ENCODE measurements at places on chromosomes 5 and 9.

GRCh38 chr5:176470539-176470938 lies 22.4 kb downstream of the FAF2 start:
- no peak for DNase-seq

GRCh38 chr9:134785325-134786108 lies 95.1 kb upstream of the FCN2 start:
- DNase-seq, result no peak

DNA sequence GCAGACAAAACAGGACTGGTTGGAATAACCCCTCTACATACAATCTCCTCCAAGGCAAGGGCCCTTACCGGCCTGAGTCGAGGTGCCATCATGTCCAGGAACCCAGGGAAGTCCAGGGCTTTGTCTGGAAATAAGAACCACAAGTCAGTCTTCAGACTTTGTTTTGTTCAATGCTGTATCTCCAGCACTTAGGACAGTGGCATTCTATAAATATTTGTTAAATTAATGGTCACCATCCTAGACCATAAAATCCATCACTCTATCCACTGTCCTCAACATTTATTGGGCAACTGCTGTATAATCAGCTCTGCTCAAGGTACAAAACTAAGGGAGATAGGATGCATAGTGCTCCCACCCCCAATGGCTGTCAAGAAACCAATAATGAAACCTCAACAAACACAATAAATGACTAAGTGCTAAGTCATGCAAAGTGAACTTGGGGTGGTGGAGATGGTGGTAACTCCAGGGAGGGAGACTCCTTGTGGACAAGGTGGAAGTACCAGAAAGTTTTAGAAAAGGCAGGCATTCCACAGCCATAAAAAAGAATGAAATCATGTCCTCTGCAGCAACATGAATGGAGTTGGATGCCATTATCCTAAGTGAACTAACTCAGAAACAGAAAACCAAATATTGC lies 5.0 kb downstream of the RELL2 start:
- peak; percentile 14 for DNase-seq

GRCh38 chr5:4831325-4831724 lies 308.8 kb upstream of the ADAMTS16 start:
- no peak for DNase-seq

GRCh38 chr5:151738125-151738848 lies 20.1 kb downstream of the ATOX1 start:
- DNase-seq, result no peak

DNA sequence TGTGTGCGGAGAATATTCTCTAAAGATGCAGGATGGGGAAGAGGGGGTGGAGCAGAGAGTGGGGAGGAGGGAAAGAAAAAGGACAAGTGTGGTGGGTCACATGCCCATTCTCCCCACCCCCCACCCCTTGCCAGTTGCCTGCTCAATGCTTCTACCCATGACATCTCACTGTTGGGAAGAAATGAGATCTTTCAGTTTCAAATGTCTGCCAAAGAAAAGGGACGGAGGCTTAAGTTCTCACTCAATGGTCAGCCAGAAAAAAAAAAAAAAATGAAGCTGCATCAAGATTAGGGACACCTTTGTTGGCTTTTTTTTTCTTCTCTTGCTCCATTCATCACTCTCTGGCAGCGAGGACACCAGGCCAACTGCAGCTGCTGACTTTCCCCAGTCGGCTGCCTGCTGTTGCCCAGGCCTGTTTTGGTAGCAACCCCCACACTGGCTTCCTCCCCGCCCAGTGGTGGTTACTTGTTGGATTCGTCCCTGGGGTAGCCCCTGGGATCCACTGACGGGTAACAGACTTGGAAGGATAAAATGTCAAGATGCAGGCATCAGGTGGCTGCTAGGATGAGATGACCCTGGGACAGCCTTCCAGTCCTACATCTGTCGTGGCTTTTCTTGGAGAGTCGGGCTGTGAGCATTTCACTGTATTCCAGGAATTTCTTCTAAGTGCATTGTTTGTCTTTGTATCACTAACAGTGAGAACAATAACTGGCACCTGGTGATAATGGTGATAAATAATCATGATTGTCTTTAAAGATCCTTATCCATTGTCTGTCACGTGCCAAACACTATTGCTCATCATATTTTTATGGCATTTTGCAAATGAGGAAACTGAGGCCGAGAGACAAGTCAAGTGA lies 9.1 kb downstream of the WWC1 start:
- no peak for DNase-seq

Measured in hematopoietic multipotent progenitor cell treated with erythropoietin and hydrocortisone succinate and interleukin-3 and kit ligand, for 17 days (in vitro differentiated cells).